ENCODE measurements at places on chromosomes 5 and 9. TPM values are rescaled to one million over a fixed set of nuclear protein-coding genes. Genes with fewer than 3 reads are reported as not detected.
A peak's percentile ranks its signal among the peaks of the same experiment; 100 is the strongest.

DNA sequence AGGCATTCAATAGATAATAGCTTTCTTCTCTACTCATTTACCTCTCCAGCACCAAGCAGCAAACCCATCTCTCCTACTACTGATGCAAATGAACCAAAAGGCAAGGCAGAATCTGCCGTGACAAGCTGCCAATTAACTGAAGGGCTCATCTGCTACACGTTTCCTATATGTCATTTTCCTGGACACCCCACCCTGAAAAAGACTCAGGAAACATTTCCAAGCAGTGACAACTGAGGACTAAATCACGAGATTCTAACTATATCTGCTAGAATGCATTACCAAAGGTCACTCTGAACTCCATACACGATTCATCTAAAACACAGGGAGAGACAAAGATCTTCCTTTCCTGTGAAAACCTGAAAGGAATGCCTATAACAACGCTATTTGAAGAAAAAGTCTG lies 12.9 kb downstream of the PLPP1 start:
- DNase-seq, result no peak

GRCh38 chr5:176692839-176693476 lies 45.7 kb downstream of the TSPAN17 start:
- DNase-seq, result no peak

- DNase-seq, result no peak
These were observed 56.5 kb downstream of the ADAMTS2 start for GRCh38 chr5:179288809-179289185.

The SLC36A2 gene
- total RNA-seq, result not detected

The TEX48 gene
- not detected for total RNA-seq

The PLCXD3 gene
- not detected for total RNA-seq

DNA sequence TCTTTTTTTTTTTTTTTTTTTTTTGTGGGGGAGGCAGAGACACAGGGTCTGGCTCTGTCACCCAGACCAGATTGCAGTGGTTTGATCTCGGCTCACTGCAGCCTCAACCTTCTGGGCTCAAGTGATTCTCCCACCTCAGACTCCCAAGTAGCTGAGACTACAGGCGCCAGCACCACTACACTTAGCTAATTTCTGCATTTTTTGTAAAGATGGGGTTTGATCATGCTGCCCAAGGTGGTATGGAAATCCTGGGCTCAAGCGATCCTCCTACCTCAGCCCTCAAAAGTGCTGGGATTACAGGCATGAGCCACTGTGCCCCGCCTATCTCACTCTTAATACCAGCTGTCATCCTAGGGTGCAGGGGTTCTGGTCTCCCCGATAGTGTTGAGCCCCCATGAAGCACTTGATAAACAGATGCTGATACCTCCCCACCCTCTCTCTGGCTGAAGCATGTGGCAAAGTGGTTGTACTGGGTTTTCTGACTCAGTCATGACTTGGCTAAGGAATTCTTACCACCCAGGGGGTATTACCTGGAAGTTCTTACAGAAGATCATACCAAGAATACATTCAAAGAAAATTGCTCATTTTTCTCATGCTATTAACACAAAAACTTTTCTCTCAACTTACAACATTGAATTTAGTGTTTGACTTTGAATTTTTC lies 110.2 kb upstream of the DAPK1 start:
- no peak for DNase-seq

DNA sequence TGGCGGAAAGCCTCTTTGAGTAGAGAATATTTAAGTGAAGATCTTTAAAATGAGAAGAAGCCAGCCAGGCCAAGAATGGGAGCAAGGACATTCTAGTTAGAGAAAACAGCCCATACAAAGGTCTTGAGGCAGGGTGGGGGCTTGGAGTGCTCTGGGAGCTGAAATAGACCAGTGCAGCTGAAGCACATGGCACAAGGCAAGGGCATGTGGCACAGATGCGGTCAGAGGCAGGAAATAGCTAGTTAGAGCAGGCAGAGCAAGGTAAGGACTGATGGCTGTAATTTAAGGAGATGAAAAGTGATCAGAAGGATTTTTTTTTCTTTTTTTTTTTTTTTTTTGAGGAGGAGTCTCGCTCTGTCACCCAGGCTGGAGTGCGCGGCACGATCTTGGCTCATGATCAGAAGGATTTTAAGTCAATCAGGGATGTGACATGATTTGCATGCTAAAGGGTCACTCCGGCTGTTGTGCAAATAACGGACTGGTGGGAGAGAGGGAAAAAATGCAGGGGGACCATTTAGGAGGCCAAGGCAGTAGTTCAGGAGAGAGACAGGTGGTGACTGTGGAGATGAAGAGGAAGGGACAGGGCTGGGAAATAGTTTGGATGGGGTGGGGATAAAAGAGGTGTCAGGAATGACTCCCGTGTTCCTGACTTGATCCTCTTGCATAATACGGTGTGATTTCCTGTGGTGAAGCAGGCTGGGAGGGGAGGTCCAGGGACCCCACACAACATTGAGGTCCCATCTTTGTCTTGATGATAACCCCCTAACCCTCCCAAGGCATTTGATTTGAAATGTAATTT lies 207.6 kb downstream of the HSPA4 start:
- DNase-seq, result no peak

The SLC45A2 gene
- not detected for total RNA-seq

GRCh38 chr9:109478665-109479380 lies 19.3 kb downstream of the PTPN3 start:
- no peak for DNase-seq

DNA sequence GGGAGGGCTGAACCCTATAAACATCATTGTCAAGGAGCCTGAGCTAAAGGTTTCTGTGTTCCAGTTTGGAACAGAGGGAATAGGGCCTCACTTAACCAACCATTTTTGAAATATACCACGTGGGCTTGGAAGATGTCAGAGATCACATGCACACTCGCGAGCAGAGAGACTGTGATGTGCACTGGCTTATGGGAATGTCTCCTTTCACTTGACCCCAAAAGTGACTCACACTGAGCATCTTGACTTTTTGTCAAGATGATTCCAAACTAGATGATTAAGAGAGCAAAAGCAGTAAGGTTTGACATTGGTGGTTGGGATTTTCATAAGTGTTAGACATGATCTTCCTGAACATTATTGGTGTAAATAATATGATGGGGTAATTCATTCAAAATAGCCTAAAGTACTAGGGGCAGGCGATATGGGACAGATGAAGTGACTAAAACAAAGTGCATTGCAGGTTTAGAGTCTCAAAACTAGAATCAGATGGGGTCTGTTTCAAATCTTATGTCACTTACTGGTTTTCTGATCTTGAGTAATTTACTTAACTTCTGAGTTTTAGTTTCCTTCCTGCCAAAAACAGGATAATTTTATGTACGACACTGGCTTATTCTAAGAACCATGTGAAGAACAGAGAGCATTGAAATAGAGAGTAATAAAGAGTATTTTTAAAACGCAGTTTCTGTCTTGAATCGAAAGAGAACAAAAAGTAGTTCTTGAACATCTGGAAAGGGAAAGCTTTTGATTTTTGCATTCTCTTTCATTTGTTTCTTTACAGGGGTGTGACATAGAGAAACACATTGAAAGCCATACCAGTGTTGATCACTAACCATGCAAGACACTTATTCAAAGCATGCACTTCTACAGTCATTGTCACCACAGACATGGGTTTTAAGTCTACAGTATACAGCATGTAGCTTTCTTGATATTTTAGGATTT lies 383.0 kb downstream of the DIRAS2 start:
- no peak for DNase-seq

- no peak for DNase-seq
These were observed 160.6 kb upstream of the GNA14 start for GRCh38 chr9:77808751-77809081.

DNA sequence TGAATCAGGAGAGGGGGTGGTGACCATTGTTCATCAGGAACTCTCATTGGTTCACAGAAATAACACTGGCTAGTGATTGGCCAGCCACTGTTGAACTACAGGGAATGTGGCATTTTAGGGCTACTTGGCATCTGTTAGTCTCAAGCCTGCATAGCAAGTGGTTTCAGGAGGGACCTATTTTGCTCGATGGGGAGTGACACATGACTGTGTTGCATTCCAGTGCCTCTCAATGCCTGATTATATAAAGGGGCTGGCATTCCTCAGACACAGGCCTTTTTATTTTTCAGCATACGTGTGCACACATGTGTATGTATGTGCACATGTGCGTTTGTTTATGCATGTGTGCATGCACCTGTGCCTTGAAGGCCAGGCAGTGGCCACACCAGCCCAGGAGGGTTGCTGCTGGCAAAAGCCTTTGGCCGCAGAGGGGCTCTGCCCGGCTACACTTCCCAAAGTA lies 23.2 kb downstream of the FGD3 start:
- no peak for DNase-seq

The WDR38 gene
- not detected for total RNA-seq

DNA sequence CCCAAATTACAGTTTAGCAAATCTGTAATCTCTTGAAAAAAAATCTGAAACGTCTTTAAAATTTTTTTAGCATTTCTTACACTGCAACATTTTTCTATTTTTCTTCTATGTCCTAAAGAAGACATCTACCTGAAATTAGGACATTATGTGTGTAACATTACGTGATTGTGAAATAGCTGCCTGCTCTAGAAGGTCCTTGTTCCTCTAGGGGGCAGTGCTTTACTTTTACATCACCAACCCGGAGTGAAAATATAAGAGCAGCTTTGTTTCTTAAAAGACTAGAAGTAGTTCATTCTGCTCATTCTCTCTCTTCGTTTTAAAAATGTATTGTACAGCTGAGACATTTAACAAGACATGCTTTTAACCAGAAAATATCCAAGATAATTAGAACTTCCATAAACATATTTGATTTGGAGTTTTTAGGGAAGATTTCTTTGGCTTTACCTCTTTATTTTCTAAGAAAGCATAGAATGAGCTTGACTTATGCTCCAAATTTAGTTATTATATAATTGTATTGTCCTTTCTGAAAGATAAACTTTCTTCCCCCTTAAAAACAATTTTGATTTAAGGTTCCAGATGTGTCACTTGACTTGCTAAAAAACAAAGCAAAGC lies 48.1 kb upstream of the RIOK2 start:
- DNase-seq, result peak; percentile 65

The FAM78A gene
- total RNA-seq, result 35.0 TPM

The DMRT3 gene
- not detected for total RNA-seq

Data from OCI-LY7 (cell line).